ENCODE measurements at places on chromosomes 5 and 9. TPM values are rescaled to one million over a fixed set of nuclear protein-coding genes. Genes with fewer than 3 reads are reported as not detected.

Gene C9
- not detected for total RNA-seq

Gene EQTN
- total RNA-seq: not detected

Gene STKLD1
- 3.4 TPM for total RNA-seq

Gene EMB
- total RNA-seq: 0.22 TPM

Gene TAF11L10
- total RNA-seq: not detected

Gene ELAVL2
- total RNA-seq: not detected

Gene SYK
- total RNA-seq: not detected

Gene HMGXB3
- 32.1 TPM for total RNA-seq

Gene PCDHA12
- not detected for total RNA-seq

Gene STPG3
- not detected for total RNA-seq

Gene PRLR
- total RNA-seq: 14.2 TPM

Gene SLC30A5
- 69.6 TPM for total RNA-seq

Gene OR1Q1
- not detected for total RNA-seq

Gene DNM1
- total RNA-seq: 12.1 TPM

Gene DMXL1
- 55.0 TPM for total RNA-seq

Gene ORM2
- total RNA-seq: not detected

Gene TLR4
- 13.8 TPM for total RNA-seq

Gene ITK
- 0.11 TPM for total RNA-seq

Gene SLC9A3
- 1.7 TPM for total RNA-seq

Gene COL27A1
- 3.9 TPM for total RNA-seq

Gene CDC25C
- 5.9 TPM for total RNA-seq

GRCh38 chr5:115227281-115227680 lies 35.4 kb downstream of the PGGT1B start:
- DNase-seq: no peak

- DNase-seq: peak; percentile 61
These were observed 26.8 kb upstream of the TNFAIP8 start for GRCh38 chr5:119328753-119329602.

GRCh38 chr9:89361816-89362646 lies 43.7 kb downstream of the SECISBP2 start:
- no peak for DNase-seq

DNA sequence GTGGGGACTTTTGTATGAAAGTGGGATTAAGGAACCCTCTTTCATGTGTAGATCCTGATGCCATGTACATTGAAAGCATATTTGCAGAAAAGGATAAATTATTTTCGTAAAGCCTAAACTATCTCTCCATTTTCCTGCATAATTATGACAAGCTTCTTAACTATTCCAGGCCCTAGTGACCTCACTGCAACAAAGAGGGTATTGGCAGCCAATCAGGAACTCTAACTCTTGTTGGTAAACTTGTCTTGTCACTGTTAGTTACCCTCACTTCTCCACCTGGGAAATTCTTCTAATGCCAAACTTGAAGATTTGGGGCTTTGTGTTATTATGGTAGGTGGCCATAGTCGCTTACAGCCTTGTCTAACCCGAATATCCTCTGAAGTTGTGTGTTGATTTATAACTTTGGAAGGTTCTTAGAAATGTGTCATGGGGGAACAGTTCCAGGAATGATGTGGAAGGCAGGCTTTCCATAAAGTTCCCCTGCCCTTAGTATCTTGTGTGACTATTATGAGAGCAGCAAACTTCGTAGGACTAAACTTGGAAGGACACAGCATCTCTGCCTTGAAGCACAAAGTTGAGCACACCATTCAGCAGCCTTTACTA lies 52.5 kb downstream of the IQGAP2 start:
- no peak for DNase-seq

DNA sequence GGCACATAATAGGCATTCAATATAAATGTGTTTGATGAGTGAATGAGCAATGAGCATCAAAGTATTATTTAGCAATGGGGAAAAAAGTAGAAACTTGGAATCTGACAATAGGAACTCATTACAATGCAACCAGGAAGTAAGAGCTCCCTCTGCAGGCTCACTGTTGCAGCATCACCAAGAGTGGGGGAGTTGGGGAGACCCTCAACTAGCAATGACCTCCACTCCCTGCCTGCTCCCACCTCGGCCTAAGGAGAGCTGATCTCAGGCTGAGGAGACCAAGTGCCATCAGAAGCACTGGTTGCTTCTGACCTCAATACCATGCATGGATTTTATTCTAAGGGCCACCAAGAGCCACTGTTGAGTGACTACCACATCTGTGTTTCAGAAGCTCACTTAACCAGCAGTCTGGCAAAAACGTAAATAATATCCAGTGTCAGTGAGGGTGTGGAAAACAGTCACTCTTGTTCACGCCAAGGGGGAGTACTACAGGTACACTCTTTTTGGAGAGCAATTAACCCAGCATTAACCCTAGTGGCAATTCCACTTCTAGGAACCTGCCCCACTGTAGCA lies 8.0 kb downstream of the VDAC1 start:
- DNase-seq: no peak

DNA sequence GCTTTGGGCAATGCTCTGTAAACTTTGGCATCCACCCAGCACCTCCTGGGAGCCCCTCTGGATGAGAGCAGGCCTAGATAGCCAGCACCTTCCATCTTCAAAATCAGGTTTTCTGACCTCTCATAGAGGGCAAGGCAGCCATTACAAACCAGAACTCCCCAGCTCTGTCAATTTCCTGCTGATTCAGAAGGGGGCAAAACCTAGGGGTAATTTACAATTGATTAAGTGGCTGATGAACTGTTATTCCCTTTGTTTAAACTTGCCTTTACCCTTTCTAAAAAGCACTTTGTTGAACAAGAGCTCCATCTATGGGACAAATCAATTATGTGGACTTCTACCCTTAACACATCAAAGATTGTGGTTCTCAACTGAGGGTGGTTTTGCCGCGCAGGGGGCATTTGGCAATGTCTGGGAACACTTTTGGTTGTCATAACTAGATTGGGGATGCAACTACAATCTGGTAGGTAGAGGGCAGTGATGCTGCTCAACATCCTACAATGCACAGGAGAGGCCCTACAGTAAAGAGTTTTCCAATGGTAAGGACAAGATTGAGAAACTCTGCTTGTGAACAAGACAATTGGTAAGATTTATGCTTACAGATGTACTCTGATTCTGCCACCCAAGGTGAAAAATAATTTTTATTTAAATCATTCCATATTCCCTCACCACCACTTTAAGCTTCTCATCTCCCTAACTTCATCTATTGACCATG lies 184.1 kb downstream of the MARCHF11 start:
- peak; percentile 52 for DNase-seq

DNA sequence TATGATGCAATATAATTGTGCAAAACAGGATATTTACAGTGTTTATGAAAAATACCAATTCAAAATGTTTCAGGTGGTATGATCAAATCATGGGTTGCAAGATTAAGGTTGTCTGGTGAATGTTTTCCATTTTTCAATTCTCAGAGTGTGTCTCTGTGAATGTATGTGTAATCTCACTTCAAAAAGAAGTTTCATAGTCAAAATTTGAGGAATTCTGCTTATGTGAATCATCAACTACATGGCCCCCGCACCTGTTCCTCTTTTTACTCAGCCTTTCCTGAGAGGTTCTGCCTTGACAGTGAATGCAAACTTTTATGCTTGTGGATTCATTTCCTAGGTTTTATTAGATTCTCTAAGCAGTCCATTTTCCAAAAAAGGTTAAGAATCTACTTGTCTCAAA lies 32.1 kb downstream of the KCTD16 start:
- no peak for DNase-seq

GRCh38 chr5:52945040-52945439 lies 44.1 kb upstream of the ITGA2 start:
- DNase-seq: peak; percentile 35

GRCh38 chr5:10757922-10758555 lies 3.0 kb downstream of the DAP start:
- DNase-seq: no peak

DNA sequence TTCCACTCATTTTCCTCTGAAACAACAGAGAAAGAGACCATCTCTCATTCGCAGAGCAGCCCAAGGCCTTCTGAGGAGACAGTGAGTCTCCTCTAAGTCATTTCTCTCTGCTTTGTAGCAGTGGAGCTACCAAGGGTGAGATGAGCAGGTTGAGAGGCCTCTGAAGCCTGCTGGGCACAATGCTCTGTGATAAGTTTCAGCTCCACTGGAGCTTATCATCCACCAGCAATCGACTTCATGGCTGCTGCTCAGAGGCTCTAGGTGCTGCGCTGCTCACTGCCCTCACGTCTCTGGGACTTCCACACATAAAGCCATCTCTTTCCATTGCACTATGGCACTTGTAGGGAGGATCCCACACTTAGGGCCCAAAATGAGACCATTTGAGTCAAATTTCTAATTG lies 96.3 kb downstream of the CMYA5 start:
- no peak for DNase-seq

GRCh38 chr5:14107536-14107935 lies 35.6 kb upstream of the TRIO start:
- peak; percentile 28 for DNase-seq

DNA sequence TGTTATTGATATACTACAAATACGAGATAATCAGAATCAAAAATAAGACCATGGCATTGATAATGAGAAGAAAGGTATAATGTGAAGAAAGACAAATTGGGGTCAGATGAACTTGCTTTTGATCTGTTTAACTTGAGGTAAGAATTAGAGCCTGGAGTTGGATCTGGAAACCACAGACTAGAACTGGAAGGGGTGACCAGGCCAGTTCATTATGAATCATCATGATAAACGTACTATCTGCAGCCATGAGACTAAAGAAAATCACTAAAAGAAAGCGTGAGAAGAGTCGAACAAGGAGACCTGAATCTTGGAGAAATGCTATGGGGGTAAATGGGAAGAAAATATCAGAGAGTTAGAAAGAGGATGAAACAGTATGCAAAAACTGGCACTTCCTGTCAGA lies 967.5 kb downstream of the NR2F1-AS1 start:
- peak; percentile 23 for DNase-seq

DNA sequence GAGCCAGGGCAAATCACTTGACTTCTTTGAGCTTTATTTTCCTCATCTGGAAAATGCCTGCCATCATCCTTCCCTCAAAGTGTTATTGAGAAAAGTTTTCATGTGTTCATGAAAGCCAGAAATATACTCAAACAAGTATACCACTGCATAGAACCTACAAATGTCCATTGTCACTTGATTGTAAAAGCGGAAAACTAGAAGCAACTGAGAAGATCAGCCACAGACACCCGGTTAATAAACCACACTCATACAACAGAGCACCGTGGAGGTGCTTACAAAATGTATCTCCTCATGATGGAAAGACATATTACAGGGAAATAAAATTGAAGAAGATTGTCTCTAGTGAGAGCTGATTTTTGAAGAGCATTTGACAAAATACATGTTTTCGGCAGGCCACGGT lies 117.2 kb upstream of the MSX2 start:
- no peak for DNase-seq

- DNase-seq: no peak
These were observed 326.0 kb downstream of the NPR3 start for GRCh38 chr5:33037076-33037475.

GRCh38 chr5:110836851-110837250 lies 98.0 kb downstream of the SLC25A46 start:
- DNase-seq: no peak

DNA sequence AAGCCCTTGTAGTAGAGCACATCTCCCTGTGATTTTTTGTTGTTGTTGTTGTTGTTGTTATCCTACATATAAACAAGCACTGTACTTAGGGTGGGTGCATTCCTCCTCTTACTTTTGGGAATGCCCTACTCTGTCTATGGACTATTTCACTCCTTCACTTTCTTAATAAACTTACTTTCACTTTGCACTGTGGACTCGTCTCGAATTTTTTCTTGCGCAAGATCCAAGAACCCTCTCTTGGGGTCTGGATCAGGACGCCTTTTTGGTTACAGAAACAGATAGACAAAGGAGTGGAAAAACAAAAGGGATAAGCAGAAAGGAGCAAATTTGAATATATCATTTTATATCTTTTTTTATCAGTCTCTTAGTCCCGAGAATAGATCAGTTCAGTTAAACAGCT lies 14.4 kb upstream of the PAIP1 start:
- peak; percentile 42 for DNase-seq

GRCh38 chr9:6433410-6433809 lies 20.4 kb downstream of the UHRF2 start:
- DNase-seq: peak; percentile 72

DNA sequence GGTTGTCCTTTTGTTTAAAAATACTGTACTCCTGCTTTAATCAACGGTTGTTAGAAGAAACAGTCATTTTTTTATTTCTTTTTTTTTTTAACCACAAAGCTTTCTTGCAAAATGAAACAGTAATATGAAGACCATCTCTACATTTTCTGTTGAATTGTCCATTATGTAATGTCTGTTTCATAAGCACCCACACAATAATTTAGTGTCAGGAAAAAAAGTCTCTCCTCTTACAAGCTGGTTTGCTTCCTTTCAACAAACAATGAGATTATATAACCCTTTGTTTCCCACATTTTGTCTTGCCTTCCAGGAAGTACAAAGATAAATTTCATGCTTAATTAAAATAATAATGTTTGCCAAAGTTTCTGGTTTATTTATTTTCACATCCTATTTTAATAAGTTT lies 16.7 kb downstream of the CTNNAL1 start:
- DNase-seq: no peak

GRCh38 chr9:72636621-72637020 lies 115.2 kb downstream of the TMC1 start:
- DNase-seq: no peak

- DNase-seq: no peak
These were observed 44.1 kb upstream of the VDAC1 start for GRCh38 chr5:134048864-134049263.

DNA sequence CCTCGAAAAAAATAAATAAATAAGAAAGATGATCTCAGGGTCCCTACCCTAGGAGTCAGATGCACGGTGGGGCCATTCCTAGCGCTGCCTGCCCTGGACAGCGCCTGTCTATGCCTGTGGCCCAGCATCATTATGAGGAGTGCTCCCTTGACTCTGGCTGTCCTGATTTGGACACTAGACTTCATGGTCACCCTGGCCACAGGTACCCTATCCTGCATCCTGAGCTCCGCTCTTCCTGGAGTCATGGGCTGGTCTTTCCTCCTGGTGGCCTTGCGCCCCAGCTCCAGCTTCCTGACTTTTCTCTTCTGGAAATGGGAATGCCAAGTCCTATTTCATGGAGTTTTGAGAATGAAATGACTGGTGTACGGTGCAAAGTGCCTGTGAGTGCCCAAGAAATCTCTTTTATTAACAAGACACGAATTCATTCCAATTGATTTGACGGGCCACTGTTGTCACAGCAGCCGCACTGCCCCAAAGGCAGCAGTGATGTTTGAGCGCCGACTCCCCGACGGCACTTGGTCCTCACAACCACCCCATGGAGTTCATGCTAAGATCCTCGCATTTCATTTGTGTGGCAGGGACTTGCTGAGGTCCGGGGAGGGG lies 564 bp upstream of the AIF1L start:
- DNase-seq: no peak

DNA sequence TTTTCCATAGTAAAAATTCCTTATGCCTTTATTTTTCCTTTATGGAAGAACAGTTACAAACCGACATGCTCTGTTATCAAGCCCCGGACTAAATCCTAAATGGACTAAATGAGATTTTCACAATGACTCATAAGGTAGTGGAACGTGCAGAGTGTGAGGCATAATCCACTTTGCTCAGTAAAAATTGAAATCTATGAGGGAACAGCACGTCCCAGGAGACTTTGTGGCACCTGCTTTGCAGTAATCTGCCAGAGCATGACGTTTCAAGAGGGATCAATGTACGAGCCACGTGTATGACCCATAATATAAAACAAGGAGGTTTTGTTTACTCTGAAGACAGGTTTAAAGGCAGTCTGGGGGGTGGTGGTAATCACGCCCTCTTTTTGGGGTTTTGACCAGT lies 83.8 kb upstream of the GNA14 start:
- DNase-seq: no peak

Data from GM23248 (cell line).